Right renal cortex interstitium (tissue), 3 donors: ENCODE measurements at places on chromosomes 5 and 9. TPM values are rescaled to one million over a fixed set of nuclear protein-coding genes. Genes with fewer than 3 reads are reported as not detected.

SERF1A gene
- polyA plus RNA-seq: 10.0 TPM

CD72 gene
- 2.7 TPM for polyA plus RNA-seq

ZNF300 gene
- 46.6 TPM for polyA plus RNA-seq

RGS7BP gene
- polyA plus RNA-seq: 7.5 TPM

DNM1 gene
- 72.8 TPM for polyA plus RNA-seq

FAM153A gene
- not detected for polyA plus RNA-seq

PAEP gene
- polyA plus RNA-seq: 0.28 TPM

GLRA1 gene
- not detected for polyA plus RNA-seq

FCN2 gene
- 0.47 TPM for polyA plus RNA-seq

SUSD1 gene
- polyA plus RNA-seq: 31.7 TPM

DNA sequence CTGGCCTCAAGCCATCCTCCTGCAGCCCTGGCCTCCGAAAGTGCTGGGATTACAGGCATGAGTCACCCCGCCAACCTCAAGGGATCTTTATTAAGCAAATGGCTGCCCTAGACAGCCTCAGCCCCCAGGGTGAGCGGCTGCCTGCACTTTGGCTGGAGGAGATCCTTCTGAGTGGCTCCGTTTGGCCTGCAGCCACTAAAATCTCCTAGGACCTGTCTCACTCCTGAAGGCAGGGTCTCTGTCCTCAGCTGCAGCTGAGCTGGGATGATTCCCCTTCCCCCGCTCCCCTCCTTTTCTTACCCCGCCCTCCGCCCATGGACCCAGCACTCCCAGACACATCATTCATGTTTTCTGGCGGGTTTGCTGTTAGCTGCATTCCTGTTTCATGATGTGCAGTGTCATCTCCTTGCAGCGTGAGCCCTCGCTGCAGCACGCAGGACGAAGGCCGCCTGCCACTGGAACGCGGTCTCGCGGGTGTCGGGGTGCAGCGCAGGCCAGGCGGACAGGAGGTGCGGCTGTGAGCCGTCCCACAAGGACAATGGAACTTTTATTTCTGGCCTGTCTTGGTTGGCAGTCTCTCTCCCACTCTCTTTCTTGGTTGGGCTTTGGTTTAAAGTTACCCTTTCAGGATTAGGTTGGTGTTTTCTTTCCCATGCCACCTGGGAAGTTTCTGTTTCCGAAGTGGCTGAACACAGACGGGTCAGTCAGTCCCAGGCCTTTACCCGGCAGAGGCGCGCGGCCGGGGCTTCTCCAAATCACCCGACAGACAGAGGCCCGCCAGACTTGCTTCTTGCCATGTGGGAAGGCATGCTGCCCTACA is 137.1 kb downstream of the FOXD1 start:
- no peak for DNase-seq

GRCh38 chr5:83394190-83394589 is 77.4 kb upstream of the VCAN start:
- no peak for DNase-seq

DNA sequence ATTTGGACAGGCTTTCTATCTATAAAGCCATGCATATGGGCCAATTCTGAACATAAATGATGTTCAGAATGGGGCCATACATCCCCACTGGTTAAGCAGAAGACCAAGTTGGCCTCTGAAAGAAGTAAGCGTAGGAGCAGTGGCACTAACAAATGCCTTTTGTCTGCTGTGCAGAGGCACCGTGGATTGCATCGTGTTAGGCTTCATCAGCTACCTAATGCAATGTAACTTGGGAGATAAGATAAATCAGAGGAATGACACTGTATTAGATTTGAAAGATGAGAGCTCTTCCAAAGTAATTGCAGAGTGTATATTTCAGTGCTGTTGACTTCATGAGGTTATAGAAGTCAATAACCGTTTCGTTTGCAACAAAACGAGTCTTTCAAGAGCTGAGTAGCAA is 148.1 kb downstream of the PARP8 start:
- no peak for DNase-seq

GRCh38 chr5:172897481-172898217 is 61.6 kb upstream of the RPL26L1 start:
- DNase-seq: no peak

GRCh38 chr5:150595466-150596031 is 44.9 kb upstream of the SYNPO start:
- DNase-seq: no peak

- DNase-seq: no peak
These were observed 202.0 kb upstream of the NR3C1 start for GRCh38 chr5:143605403-143606005.

- no peak for DNase-seq
These were observed 61.9 kb upstream of the IGFBPL1 start for GRCh38 chr9:38486056-38486615.

DNA sequence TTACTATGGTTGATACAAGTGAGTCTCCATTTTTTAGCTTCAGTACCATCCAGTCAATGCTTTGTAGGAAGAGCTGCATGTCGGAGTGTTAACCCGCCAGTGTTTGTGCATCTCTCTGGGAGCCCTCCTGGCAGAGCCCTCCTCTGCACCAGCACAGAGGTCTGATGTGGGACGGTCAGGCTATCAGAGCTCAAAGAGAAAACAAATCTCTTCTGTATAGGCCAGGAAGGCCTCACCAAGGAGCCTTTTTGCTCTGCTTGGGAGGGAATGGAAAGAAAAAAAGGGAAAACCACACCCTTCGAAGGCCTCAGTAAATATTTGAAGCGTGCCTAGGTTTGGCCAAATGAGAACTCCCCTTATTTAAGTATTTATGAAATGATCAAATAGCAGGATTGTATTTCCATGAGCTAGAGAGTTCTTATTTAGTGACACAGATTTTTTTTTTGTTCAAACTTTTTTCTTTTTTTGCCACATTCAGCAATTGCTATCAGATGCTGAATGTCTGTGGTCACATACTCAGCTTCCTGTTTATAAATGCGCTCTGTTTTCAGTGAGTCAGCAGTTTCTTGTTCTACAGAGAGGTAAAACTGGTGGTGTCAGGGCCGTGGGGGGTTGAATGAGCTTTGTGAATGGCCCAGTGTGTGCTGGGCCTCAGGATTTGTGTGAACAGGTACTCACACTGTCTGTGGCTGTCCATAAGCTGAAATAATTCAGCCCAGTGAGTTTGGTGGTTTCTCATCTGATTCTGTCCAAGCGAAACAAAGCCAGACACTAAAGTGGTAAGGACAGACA is 226.6 kb downstream of the SNX18 start:
- DNase-seq: no peak

GRCh38 chr5:39264528-39264927 is 45.2 kb upstream of the FYB1 start:
- DNase-seq: no peak

GRCh38 chr5:159730285-159730684 is 186.0 kb upstream of the ADRA1B start:
- DNase-seq: no peak

DNA sequence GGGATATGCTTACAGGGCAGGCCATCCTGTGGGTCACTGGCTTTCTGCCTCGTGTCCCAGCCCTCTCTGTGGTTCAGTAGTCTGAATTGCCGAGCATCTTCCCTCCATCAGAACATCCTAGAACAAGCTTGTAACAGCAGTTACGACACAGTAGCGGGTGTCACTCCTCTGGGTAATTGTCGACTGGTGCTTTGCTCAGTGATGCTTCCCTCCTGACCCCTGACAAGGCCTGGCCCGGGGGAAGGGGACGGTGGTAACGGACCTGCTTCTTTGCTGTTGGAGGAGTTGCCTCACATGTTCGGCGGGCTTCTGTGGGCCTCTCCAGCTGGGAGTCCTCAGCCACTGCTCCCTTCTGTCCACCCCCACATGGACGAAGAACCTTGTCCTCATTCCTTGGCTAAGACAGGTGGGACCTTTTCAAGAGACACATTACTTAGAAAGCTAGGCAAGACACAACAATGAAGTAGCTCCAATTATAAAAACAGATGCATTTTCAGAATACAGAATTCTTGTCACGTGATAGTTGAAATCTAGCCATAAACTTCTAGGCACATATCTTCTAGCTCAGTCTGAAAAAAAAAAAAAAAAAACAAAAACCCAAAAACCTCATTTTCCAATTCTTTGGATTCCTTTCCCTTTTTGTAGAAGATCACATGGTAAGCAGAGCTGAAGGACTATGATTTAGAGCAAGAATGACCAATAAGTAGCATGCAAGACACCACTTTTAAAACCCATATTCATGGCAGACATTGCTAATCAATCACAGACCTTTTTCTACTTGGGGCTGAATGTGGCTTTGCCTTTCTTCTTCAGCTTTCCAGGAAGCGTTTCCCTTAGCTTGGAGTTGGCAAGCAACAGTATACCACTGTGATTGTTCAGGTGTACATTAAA is 25.0 kb downstream of the HMCN2 start:
- peak; percentile 44 for DNase-seq

DNA sequence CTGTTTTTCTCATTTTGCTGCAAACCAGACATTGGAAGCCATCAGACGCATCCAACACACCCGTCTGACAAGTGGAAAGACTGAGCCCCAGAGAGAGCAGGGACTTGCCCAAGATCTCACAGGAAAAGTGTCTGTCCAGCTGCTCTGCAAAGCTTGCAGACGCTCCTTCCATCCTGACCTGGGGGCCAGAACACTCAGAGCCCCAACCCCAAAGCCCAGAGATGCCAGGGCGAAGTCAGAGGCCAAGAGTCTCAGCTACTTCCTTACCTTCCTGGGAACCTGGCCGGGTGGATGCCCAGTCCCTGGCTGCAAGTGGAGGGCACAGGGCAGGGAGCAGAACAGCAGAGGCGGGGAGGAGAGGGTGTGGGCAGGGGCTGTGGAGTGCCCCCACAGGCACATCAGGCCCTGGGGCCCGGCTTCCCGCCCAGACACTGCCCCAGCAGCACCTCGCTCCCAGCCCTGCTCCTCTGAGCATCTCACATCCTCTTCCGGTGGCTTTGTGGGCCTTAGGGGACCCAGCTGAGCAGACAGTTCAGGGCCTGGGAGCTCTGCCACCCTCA is 9.7 kb upstream of the RALGDS start:
- DNase-seq: no peak

GRCh38 chr5:65803699-65804391 is 81.8 kb downstream of the NLN start:
- no peak for DNase-seq

- no peak for DNase-seq
These were observed 40.9 kb downstream of the SVEP1 start for GRCh38 chr9:110538647-110539041.

DNA sequence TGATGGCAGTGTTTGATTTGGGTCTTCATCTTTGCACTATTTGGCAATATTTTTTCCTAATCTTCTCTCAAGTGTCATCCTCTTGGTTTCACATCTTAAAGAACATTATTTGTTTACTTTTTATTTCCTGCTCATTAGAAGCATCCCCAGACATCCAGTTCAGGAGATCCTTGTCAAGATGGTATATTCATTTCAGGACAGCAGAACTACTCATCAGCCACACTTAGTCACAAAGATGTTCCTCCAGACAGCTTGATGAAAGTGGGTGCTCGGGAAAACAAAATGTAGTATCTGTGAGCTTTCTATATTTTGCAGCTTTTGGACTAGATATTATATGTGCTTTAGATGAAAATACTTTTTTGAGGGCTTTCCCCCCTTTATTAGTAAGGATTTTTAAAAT is 72.1 kb upstream of the SREK1 start:
- no peak for DNase-seq

DNA sequence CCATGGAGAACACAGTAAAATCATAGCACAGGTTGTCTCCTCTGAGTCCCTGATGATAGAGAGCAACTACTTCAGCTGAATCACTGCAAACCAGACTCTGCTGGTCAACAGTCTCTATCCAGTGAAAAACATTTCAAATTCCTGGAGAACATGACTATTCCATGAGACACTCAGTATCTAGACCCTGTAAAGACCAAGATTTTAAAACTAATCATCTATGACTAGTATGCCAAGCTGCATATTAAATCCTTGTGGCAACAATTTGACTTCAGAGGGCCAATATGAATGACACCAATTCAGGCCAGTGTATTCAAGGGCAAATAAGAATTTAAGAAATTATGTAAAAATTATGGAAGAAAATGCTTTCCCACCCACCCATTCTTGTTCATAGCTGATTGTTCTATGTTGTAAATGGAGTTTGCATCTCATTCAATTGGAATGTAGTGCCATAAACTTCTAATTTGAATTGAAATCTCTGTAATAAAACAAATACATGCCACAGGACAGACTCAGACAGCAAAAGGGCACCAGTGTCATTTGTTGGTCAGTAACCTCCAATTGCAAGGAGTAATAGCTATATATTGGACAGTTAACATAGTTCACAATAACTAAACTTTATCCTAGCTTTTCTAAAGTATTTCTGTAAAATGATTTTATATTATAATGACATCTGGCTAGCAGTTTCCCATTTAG is 80.1 kb upstream of the LPAR1 start:
- DNase-seq: no peak

DNA sequence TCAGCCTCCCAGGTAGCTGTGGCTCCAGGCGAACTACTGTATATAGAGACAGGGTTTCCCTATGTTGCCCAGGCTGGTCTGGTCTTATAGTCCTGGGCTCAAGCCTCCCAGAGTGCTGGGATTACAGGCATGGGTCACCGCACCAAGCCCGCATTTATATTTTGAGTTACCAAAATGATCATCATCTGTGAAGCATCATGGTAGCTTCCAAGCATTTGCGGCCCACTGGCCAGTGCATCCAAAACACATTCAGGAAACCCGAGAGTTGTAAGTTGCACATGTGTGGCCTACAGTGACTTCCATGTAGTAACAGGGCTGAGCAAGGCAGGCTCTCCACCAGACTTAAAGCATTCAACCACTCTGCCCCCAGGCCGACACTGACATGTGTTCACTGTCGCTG is 2.3 kb downstream of the BRD3OS start:
- no peak for DNase-seq

GRCh38 chr5:10133830-10134229 is 115.9 kb downstream of the ATPSCKMT start:
- no peak for DNase-seq

GRCh38 chr9:107141967-107142366 is 141.1 kb upstream of the RAD23B start:
- no peak for DNase-seq

DNA sequence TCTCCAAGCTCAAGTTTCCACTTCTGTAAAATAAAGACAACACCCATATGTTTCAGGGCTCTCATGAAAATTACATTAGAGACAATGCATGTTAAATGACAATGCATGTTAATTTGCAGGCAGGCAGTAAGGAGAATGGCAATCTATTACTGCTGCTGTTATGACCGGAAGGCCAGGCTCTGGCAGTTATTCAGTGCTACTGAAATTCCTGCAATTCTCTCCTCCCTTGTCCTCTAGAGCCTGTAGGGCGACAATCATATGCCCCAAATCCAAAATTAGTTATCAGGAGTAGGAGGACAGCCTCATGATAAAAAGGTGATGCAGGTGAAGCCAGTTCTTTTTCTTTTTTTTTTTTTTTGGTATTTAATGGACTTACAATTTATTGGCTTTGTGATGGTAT is 42.2 kb upstream of the CAST start:
- no peak for DNase-seq

- no peak for DNase-seq
These were observed 44.6 kb downstream of the CXXC5 start for GRCh38 chr5:139692679-139693308.

DNA sequence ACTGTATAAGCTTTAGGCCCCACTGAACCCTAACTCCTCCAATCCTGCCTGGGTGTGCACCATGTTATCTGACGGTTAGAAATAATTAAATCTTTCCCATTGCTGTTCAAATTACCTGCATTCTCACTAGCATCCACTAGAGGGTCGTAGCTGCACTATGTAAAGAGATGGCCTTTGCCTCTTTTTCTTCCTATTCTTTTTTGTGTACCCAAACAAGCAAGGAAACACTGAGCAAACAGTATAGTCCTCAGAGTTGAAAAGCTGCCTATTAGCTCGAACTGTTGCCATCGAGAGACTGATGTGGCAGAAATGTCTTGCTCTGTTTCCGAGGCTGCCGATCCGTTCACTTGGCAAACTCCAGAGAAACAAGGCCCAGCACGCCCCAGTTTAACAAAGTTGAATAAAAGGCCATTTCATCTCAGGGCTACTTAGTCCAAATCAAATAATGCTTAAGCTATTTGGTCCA is 163.8 kb upstream of the TRPM3 start:
- DNase-seq: peak; percentile 50
